ENCODE measurements at places on chromosomes 16 and 17.

- no peak for DNase-seq
Measured at GRCh38 chr17:29060475-29060874, 17.5 kb downstream of the PIPOX start.

DNA sequence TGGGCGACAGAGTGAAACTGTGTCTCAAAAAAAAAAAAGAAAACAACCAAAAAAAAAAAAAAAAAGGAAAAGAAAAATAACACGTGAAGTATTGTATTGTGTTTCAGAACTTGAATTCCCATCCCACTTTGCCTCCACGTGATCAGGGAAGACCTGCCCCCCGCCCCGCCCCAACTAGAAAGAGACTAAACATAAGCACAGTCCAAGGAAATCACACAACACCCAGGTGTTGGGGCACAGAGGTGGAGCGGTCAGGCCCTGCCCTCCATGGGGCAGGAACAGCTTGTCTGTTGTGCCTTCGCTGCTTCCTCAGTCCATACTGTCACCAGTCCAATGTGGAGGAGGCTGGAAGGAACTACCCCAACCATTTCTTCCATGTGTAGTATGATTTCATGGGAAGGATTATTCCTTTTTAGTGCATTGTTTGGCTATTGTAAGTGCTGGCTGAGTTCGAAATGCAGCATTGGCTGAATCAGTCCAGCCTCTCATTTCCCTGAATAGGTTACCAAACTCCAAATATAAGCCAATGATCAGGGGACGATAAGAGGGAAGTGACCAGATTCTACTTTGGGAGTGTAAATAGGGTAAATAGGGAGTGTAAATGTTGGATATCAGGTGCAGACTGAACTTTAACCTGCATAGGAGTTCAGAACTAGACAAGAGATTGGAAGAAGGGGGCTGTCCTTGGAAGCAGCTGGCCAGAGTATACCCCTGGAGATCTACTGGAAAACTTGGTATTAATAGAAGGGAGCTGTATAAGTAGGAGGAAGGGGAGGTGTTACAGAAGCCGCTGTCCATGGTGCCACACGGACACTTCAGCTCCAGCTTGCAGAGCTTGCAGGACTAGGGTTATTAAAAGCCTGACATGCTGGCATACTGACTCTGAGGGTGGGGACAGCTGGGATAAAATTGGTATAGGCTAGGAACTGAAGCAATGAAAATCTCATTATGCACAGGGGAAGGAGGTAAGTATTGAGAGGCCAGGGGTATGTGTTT, 50.7 kb downstream of the TANGO6 start:
- no peak for DNase-seq

GRCh38 chr16:52453644-52454043, 93.3 kb downstream of the TOX3 start:
- DNase-seq, result no peak

DNA sequence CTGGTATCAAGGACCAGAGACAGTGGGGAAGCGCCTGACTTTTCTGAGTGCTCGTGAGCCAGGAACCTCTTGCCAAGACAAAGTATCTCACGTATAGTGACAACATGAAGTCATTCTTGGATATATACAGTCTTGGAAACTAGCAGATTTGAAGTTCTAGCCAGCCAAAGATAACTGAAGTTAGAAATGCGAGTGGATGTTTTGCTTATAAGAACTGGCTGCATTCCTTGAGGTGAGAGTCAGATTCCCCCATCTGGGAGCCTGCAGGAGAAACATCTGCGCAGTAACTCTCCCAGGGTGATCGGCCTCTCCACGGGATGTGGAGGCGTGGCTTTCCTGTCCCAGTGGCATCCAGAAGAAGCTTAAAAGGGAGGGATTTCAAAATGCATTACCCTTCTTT, 89.8 kb downstream of the SHISA6 start:
- DNase-seq, result no peak

- DNase-seq, result no peak
Measured at GRCh38 chr17:40060887-40061608, 1.7 kb upstream of the THRA start.

DNA sequence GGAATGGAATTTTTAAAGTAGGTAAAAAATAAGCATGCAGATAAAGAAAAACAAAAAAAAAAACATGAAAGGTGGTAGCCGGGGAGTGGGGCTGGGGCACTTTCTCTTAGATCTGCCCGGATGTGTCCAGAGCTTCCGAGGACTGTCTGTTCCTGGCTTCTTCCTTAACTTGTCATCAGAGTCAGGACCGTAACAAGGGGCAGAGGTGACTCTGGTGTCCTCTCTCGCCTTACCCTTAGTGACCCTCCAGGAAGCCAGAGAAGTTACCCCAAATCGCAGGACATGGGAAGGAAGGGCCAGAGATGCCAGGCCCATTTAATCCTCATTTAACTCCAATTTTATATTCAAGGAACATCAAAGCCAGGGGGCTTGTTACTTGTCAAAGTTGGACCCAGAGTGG, 115.5 kb downstream of the ABCC6 start:
- DNase-seq, result no peak

GRCh38 chr17:78276098-78276887, 44.9 kb downstream of the TMEM235 start:
- DNase-seq, result no peak

GRCh38 chr16:81551821-81552304, 107.3 kb downstream of the CMIP start:
- DNase-seq, result no peak

GRCh38 chr17:57665696-57666095, 79.4 kb downstream of the CCDC182 start:
- DNase-seq, result no peak
